ENCODE measurements at places on chromosomes 3 and 15. TPM values are rescaled to one million over a fixed set of nuclear protein-coding genes. Genes with fewer than 3 reads are reported as not detected.

THSD4 gene
- total RNA-seq: 9.1 TPM

MOBP gene
- total RNA-seq: 1.9 TPM

DNA sequence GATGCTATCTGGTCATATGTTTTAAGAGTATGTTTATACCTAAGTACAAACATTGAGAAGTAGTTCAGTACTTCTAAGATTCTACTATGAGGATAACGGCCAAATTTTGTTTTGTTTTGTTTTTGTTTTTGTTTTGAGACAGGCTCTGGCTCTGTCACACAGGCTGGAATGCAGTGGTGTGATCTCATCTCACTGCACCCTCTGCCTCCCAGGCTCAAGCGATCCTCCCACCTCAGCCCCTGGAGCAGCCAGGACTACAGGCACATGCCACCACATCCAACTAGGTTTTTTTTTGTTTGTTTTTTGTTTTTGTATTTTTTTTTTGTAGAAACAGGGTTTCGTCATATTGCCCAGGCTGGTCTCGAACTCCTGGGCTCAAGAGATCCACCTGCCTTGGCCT, 47.5 kb upstream of the RPS17 start:
- no peak for DNase-seq

GRCh38 chr15:89128320-89129122, 40.3 kb downstream of the ABHD2 start:
- DNase-seq: no peak

- peak; percentile 45 for DNase-seq
Measured at GRCh38 chr3:58333206-58334012, 717 bp downstream of the PXK start.

- DNase-seq: no peak
Measured at GRCh38 chr15:96457841-96458240, 127.3 kb downstream of the NR2F2 start.

DNA sequence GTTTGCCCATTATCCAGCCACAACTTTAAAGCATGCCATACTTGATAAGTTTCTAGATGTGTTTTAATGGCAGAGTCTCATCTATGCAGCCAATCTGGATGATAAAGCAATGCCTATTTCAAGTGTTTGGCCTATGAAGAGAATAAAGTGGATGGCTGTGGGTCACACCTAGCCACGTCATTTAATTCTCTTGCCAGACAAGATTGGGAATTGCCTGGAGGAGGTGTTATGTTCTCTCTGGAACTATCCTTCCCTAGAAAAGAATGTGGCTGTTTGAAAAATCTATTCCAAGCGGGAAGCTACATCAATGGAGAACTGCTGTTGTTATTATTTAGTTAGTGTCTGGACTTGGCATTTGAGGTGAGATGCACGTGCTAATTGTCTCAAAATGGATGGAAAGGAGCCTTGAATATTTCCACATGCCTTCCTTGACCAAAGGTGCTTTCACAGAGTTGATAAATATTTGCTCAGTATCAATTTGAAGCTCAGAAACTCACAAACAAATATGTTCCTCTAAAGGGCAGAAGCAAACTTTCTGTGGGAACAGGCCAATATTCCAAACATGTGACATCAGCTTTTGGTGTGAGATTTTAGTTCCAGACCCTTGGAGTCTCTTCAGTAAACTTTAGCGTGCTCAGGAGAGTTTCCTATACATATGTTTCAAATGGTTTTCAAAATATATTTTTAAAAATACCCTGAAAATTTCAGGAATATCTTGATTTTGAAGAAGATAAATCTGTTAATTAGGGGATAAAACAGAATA, 510.6 kb upstream of the SGO1 start:
- no peak for DNase-seq

SLC49A4 gene
- total RNA-seq: 10.8 TPM

DNA sequence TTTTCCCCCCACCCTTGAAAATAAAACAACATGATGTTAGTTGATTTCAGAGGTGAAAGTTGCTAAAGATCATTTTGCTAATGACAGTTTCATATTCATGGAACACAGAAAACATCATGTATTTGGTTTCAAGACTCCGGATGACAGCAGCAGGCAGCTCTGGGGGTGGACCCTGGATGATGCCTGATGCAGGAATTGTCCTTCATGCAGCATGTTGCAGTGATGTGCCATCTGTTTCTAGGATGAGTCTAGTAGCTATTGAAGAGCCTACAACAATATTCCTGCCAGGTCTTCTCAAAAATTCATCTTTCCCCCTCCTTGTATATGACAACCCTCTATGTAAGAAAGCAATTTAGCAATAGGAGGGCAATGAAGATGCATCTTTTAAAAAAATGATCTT, 108.3 kb downstream of the SV2B start:
- no peak for DNase-seq

- peak; percentile 94 for DNase-seq
Measured at GRCh38 chr15:86164232-86164898, 84.7 kb downstream of the AGBL1 start.

DNA sequence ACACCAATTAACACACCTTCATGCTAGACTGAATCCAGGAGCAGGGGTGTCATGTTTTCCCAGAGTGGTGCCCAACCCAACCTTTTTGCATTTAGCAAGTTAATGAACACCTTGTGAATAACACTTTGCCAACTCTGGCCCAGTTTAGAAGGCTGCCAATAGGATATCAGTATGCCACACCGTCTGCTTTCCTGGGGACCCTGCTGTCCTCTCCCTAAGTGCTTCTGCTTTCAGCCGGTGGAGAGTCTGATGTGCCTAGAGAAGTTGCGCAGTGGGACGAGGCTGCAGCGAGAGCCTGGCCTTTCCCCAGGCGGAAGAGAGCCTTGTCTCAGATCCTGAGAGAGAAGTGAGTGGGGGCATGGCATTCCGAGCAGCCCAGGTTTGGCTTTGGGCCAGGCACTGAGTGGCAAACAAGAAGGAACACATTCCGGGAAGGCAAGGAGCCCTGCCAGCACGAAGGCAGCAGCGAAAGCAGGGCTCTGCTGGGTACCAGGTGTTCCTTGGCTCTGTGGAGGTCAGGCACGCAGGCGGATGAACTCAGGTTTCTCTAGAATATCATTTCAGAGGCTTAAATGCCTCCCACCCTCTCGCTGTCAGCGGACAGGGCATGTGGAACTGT, 36.9 kb downstream of the SENP8 start:
- peak; percentile 71 for DNase-seq

DNA sequence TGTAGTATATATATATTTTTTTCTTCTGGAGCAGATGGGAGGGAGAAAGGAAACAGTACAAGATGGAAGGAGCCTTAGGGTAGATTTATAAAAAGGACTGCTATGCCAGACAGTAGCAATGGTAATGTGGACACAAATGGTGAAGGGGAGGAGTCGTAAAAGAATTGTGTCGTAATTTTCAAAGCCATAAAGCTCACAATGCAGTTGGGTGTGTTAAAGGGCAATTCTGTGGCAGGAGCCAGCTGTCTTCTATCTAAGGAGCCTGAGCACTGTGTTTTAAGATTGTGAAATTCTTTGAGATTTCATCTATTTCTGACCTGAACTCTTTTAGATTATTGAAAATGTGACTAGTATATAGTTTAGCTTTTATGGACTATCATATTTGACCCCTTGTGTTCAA, 58.9 kb downstream of the CNOT10 start:
- DNase-seq: peak; percentile 7

DNA sequence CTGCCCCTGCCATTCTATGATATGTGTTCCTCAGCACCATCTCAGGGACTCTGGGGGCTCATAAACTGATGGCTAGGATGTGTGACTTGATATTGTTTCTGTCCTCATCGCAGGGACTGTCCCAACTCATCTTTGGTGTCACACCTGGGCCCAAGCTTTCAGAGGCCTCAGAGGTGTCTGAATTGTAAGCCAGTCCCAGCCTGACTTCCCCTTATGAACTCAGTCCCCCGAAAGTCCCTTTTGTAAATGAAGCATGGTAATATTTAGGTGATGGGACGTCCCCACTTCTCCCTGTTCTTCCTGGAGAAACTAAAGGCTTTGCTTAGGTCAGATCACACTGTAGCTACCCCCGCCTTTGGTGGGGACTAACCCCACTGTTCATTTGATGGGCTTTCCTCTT, 142.4 kb upstream of the TLE3 start:
- no peak for DNase-seq

DNA sequence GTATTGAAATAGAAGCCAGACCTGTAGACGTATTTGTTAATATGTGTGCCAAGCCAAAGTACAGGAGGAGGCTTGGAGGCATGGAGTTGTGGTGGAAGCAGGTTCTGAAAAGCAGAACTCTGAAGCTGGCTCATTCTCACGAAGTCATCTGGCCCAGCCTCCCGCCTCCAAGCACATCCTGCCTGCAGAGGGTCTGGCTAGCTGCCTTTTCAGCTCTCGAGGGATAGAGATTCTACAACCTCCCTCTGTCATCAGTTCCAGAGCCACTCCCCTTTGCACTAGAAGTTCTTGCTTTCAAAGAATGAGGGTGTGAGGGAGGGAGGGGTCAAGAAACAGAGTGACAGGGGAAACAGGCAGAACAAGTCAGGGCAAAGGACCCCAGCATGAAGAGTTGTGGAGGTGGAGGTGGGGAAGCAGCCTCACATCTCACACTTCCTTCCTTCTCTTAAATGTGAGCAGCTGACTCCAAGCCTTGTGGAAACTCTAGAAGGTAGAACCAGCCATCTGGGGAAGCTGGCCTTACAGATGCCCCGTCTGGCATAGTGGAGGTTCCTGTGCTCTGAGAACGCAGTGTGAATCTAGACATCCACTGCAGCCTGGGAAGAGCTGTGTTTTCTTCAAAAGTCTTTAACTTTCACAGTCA, 95.3 kb downstream of the SLC49A4 start:
- peak; percentile 82 for DNase-seq

DNA sequence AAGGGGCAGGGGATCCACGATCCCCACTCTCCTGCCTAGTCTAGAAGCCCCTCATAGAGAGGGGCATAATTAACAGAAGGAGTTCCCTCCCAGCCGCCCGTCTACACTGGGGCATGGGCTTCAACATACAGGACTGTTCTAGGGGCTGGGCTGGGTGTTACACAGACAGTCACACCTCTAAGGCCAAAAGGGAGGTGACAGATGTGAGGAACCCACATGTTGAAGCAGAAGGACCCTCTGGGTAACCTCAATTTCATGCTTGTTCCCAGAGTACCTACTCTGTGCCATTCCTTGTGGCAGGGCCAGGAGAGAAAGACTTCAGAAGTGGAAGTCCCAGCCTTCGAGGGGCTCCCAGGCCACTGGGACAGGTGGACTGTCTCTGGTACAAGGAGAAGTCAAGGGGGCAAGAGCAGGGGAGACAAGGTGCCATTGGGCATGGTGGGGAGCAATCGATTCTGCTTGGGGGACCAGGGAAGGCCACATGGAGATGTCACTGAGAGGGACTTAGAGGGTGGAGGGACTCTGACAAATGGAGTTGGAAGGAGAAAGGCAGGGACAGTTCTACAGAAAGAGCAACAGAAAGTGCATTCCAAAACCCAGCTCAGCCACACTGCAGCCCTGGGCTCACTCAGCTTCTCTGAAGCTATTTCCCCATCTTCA, 71.3 kb downstream of the CPN2 start:
- DNase-seq: no peak

- peak; percentile 97 for DNase-seq
Measured at GRCh38 chr3:171874251-171874681, 31.1 kb downstream of the TMEM212 start.

GRCh38 chr3:71614869-71615268, 31.3 kb upstream of the FOXP1 start:
- no peak for DNase-seq

GRCh38 chr15:66841953-66842681, 140.1 kb downstream of the SMAD6 start:
- DNase-seq: peak; percentile 93

UACA gene
- 73.4 TPM for total RNA-seq

CLDN16 gene
- total RNA-seq: 0.24 TPM

DNA sequence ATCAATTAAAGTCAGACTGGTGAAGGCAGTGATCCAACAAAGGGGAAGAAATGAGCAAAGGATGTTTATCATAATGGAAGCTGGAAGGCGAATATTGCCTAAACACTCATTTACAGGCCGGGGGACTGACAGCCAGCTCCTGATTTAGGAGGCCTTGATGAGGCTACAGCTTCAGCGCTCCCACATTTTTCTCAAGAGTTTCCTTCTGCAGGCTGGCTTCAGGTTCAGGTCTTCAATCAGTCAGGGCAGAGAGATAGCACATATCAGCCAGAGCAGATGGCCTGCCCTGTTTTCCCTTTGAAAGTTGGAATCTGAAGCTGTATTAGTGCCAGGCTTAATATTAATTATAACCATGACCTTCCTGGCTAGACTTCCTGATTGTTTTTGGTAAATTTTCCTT, 218.9 kb downstream of the SV2B start:
- DNase-seq: no peak

ADGRG7 gene
- total RNA-seq: 2.9 TPM

GRCh38 chr15:67096546-67097294, 31.3 kb downstream of the SMAD3 start:
- DNase-seq: no peak

- no peak for DNase-seq
Measured at GRCh38 chr3:167780214-167780883, 44.8 kb downstream of the SERPINI1 start.

ARRDC4 gene
- total RNA-seq: 36.1 TPM

- DNase-seq: no peak
Measured at GRCh38 chr3:131933665-131934064, 101.1 kb downstream of the CPNE4 start.

DNA sequence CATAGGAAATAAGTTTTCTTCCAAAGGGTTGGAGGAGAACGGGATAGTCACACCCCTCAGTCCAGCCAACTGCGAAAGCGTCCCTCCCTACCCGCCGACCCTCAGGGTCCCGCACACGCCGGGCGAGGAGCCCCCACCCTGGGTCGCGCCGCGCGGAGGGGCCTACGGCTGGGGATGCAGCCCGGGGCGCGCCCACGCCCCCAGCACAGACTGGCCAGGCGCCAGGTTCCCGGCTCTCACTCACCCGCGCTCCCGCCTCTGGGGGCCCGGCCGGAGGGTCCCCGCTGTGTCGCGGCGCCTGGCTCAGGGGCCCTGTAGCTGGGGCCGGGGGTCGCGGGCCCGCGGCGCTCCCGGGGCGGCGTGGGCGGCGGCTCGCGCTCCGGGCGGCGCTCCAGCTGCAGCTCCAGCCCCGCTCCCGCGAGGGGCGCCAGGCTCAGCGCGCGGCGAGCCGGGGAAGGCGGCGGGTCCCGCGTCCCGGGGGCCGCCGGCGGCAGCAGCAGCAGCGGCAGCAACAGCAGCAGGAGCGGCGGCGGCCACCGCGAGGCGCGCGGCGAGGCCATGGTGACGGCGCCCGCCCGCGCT, 375 bp downstream of the HEG1 start:
- peak; percentile 36 for DNase-seq

CSNK1G1 gene
- 23.6 TPM for total RNA-seq
